ENCODE measurements at places on chromosomes 1 and 21.

- DNase-seq: no peak
Measured at GRCh38 chr1:67479146-67479891, 49.1 kb upstream of the SERBP1 start.

DNA sequence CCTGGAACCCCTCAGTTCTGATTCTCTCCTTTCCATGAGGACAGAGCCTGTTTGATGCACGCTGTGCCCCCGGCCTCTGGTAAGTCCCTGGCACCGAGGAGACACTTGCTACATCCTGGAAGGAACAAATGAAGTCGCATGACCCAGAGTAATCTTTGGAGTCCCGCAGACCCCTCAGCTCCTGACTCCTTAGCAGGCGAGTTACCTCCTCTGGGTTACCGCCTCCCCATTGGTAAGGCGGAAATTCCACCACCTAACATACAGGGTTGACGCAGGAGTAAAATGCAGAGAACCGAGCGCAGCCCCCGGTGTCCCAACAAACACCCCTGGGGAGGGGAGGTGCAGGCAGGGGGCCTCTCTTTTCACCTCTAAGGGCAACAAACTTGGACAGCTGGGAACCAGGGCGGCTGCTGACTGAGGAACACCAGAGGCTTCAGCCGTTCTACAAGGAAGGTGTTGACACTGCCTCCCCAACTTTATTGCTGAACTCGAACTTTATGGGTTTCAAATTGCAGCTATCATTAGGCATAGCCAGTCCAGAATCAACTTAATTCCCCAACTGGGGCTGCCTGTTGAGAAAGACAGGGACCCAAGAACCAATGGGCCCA lies 115.3 kb upstream of the IFFO2 start:
- no peak for DNase-seq

DNA sequence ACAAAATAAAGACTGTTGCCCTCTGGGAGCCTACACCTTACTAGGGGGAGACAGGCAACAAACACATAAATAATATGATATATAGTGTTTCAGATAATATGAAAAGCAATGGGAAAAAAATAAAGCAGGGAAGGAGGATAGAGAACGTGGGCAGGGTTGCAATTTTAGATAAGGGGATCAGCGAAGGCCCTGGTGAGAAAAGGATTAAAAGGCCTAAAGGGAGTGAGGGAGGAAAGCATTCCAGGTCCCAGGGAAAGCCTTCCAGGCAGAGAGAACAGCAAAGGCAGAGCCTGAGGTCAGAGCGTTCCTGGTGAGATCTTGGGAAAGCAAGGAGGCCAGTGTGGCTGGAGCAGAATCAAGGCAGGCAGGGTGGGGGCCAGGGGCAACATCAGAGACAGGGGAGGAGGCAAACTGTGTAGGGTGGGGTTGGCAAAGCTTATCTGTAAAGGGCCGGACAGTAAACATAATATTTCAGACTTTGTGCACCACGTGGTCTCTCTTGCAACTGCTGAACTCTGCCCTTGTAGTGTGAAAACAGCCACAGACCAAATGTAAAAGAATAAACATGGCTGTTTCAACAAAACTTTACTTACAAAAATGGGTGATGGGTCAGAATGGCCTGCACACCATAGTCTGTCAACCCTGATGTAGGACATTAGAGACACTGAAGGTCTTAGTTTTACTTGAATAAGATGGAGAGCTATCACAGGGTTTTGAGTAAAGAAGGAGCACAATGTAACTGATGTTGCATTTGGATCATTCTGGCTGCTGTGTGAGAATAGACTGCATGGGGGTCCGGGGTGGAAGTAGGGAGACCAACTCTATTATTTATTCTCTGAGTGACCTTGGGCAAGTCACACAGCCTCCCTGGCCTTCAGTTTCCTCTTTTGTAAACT lies 13.3 kb upstream of the CPT2 start:
- DNase-seq: no peak

GRCh38 chr1:119611701-119612113 lies 36.4 kb downstream of the ZNF697 start:
- DNase-seq: peak; percentile 87

GRCh38 chr1:14339288-14339687 lies 259.2 kb upstream of the KAZN start:
- no peak for DNase-seq

- no peak for DNase-seq
Measured at GRCh38 chr1:231446138-231446537, 24.1 kb upstream of the EGLN1 start.

GRCh38 chr1:194167956-194168640 lies 981.7 kb upstream of the B3GALT2 start:
- no peak for DNase-seq

DNA sequence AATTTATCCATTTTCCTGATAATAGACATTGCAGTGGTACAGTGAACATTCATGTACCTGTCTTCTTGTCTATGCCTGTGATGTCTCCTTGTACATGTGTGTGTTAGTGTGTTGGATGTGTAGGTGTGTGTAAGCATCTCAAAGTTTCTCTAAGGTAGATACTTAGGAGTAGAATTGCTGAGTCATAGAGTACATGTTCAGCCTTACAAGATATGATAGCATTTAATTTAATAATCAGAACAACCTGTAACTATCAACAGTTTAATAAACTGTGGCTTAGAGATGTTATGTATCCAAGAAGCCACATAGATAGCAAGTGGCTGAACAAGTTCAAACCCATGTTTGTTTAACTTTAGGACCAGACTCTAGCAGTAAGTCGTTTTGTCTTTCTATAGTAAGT lies 35.6 kb downstream of the EPB41 start:
- DNase-seq: no peak

- no peak for DNase-seq
Measured at GRCh38 chr1:88063605-88064004, 620.5 kb upstream of the PKN2 start.

DNA sequence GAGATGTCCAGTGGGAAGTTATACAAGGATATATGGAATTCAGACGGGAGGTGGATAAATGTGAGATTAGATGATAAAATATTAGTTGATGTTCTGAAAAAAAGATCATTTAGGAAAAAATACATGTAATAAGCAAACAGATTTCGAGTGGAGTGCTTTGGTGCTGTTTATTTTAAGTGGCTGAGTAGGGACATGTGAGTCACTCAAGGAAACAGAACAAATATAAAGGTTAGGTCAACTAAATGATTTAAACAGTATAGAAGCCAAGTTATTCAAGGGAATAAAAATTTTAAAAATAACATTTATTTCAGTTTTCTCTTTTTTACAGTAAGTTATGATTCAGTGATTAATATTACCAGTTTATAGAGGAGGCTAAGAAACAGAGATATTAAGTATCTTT lies 1046.7 kb upstream of the B3GALT2 start:
- no peak for DNase-seq

DNA sequence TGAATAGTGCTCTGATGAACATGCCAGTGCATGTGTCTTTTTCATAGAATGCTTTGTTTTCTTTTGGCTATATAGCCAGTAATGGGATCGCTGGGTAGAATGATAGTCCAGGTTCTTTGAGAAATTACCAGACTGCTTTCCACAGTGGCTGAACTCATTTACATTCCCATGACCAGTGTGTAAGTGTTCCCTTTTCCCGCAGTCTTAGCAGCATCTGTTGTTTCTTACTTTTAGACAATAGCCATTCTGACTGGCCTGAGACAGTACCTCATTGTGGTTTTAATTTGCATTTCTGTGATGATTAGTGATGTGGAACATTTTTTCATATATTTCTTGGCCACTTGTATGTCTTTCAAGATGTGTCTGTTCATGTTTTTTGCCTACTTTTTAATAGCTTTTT lies 784.5 kb downstream of the USP25 start:
- DNase-seq: no peak

DNA sequence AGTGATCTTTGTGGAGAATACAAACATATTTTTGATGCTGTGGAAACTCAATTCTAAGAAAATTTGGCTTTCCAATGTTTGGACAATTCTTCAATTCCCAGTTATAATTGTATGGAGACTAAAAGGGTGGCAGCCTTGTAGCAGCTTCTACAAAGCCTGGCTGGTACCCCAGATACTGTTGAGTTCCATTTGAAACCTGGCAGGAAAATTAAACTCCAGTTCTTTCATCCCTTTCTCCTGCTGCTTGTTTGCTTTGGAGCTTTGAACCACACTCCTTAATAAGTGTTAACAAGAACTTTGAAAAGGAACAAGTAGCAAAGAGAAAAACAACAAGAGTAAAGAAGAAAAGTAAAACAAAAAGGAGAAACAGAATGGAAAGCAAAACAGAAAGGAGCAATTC lies 172.6 kb upstream of the ADAMTS5 start:
- no peak for DNase-seq

GRCh38 chr1:116325922-116326321 lies 47.1 kb upstream of the ATP1A1 start:
- no peak for DNase-seq

DNA sequence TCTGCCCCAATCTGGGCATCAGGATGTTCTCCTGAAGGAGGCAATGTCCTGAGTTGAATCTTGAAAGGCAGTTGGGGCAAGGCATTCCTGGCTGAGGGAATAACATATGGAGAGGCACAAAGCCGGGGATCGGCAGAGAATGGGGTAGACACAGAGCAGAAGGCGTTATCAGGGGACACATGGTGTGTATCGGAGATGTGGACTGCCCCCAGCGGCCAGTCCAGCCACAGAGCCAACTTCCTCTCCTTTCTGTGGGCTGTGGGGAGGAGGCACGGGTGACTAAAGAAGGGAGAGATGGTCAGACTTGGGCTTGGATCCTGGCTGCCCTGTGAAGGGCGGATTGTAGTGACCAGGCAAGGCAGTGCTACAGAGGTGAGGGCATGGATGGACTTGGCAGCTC lies 32.1 kb downstream of the FOXD2 start:
- no peak for DNase-seq

DNA sequence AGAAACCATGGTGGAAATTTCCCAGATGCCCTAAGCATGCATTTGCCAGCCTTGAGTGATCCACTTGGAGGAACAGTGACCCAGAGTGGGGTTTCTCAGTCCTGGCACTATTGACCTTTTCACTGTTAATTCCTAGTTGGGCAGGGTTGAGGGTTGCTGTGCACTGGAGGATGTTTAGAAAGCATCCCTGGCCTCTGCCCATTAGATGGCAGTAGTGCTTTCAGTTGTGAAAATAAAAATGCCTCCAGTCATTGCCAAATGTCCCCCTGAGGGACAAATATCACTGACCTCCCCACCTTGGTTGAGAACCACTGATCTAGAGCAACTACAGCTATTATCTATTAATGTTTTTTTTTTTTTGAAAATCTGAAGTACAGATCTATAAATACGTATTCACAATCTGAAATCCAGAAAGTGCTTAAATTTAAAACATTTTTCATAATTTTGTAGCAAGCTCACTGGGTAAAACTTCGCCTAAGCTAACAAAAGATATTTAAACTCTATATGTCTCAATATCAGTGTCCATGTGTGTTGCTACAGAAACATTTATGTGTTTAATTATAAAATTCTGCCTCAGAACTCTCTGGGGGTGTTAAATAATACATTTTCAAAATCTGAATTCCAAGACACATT lies 27.3 kb downstream of the F3 start:
- DNase-seq: peak; percentile 43

GRCh38 chr21:45826676-45827301 lies 154.8 kb upstream of the COL6A1 start:
- DNase-seq: no peak

- no peak for DNase-seq
Measured at GRCh38 chr1:205285381-205286101, 36.0 kb downstream of the NUAK2 start.

- DNase-seq: peak; percentile 69
Measured at GRCh38 chr1:1069711-1070676, 4.1 kb downstream of the RNF223 start.

GRCh38 chr1:221863635-221864034 lies 121.7 kb upstream of the DUSP10 start:
- DNase-seq: no peak

- DNase-seq: no peak
Measured at GRCh38 chr1:53348486-53349368, 20.9 kb upstream of the LRP8 start.

DNA sequence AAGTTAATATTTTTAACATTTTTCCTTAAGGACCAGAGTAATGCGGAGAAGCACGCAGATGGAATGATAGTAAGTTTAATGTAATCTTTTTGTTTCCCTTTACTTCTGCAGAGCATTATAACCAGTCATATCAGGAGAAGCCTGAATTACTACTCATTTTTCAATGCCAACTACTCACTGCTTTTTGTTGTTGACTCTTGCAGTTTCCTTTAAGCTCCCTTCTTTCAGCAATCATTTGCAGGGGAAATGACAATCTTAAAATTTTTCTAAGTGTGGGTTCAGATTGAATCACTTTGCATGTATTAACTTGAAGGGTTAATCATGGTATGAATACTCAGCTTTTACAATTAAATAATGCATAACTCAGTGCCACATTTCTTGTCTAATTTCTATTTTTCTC lies 122.2 kb downstream of the NRDC start:
- no peak for DNase-seq

DNA sequence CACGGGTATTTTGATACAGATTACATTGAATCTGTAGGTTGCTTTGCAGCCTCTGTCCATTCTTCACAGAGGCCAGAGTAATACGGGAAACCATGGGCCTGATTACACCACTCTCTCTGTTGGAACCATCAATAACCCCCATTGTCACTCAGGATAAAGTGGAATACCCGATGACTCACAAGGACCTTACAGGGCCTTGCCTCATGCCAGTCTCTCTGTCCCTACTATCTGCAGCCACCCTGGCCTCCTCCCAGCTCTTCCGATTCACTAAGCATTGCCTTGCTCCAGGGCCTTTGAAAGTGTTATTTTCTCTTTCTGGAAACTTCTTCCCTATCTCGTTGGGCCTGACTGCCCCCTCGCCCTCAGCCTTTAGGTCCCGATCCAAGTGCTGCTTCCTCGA lies 61.7 kb downstream of the HMGB4 start:
- DNase-seq: no peak

DNA sequence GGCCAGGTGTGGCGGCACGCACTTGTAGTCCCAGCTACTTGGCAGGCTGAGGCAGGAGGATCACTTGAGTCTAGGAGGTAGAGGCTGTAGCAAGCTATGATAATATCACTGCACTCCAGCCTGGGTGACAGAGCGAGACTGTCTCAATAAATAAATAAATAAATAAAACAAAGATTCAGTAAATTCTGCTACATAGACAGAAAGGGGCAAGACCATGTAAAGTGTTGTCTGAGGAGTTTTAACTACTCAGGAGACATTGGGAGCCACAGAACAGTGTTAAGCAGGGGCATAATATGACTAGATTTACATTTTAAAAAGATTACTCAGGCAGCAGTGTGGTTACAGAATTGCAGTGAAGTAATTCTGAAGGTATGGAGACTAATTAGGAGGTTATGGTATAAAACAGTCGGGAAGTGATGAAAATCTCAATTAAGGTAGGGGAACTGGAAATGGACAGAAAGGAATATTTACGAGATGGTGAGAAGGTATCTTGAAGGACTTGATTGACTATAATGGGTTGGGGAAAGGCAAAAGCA lies 94.7 kb downstream of the ATP1B1 start:
- no peak for DNase-seq

DNA sequence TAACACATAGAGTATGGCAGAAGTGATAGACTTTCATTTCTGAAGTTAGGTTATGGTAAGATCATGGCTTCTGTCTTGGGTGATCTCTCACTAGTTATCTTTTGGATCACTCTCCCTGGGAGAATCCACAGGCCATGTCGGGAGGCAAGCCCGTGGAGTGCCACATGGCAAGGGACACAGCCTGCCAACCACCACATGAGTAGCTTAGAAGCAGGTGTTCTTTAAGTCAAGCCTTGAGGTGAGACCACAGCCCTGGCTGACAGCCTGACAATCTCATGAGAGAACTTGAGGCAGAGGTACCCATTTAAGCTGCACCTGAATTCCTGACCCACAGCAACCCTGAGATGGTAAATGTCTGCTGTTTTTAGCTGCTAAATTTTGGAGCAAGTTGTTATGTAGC lies 130.4 kb downstream of the KCNN3 start:
- DNase-seq: no peak
